Thyroid gland (tissue), 4 donors: ENCODE measurements at places on chromosomes 3 and 15. TPM values are rescaled to one million over a fixed set of nuclear protein-coding genes. Genes with fewer than 3 reads are reported as not detected.

TMEM158 gene
- total RNA-seq: 0.40 TPM

GOLGA8N gene
- total RNA-seq: 28.9 TPM

EPHA3 gene
- 41.6 TPM for total RNA-seq

UBE2E2 gene
- total RNA-seq: 39.7 TPM

SLC22A13 gene
- total RNA-seq: not detected

- no peak for DNase-seq
Observed at GRCh38 chr3:35484929-35485530, 154.3 kb upstream of the ARPP21 start.

- DNase-seq: no peak
Observed at GRCh38 chr15:52523192-52523591, 5.5 kb downstream of the MYO5A start.

- DNase-seq: no peak
Observed at GRCh38 chr15:70576696-70577095, 186.7 kb downstream of the UACA start.

GRCh38 chr15:25796395-25796794 is 66.7 kb downstream of the ATP10A start:
- DNase-seq: no peak

GRCh38 chr3:63635186-63635585 is 17.3 kb upstream of the SNTN start:
- DNase-seq: no peak

GRCh38 chr3:16378920-16379319 is 113.9 kb downstream of the OXNAD1 start:
- no peak for DNase-seq

- DNase-seq: no peak
Observed at GRCh38 chr3:29265509-29266072, 15.3 kb upstream of the RBMS3 start.

DNA sequence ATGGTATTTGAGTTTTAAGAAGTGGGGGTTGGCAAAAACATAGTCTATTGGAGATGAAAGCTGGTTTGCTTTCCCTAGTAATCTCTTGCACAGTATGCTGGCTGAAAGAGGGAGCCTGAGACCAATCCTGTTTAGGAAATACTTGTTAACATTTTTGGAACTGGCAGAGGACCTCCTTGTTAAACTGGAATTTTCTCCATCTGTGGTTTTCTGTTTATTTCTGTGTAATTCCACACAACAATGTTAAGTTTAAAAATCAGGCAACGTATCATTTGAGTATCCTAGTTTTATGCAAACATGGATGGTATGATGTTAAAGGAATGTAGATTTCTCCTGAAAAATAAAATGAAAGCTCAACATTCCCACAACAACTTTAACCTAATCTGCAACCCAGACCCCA is 536.0 kb upstream of the TBL1XR1 start:
- DNase-seq: no peak

- DNase-seq: no peak
Observed at GRCh38 chr15:51135276-51135675, 40.6 kb upstream of the TNFAIP8L3 start.
